ENCODE measurements at places on chromosomes 4 and X.

- no peaks in the 10 kb centered on the region for H3K36me3 ChIP-seq
- H3K27me3 ChIP-seq = no peaks in the 10 kb centered on the region
- H3K4me3 ChIP-seq = no peak overlapping the region
These were observed 251.3 kb upstream of the CENPE start for GRCh38 chr4:103449296-103450023.

DNA sequence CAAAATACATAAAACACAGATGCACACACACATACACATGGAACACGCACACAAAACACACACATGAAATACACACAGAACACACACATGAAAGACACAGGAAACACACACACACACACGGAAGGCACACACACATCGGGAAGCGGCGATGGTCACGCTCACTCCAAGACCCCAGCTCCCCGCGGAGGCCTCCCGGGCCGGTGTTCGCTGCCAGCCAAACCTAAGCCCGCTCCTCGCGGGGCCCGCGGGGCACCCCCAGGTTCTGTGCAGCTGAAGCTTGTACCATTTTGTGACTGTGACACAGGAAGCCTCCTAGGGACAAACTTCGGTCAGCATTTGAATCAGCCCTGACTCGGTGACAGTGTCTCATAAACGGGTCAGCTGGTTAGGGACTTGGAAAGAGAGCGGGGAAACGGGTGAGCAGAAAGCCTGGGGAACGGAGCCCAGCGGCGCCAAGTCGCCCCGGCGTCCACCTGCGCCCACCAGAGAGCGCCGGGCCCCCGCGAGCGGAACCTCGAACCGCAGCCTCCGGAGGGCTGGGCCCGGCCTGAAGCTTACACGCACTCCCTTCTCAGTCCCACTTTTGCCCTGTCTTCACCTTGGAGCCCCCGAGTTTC, 32.1 kb downstream of the F11 start:
- no peak for DNase-seq
- no peaks in the 10 kb centered on the region for H3K4me1 ChIP-seq

DNA sequence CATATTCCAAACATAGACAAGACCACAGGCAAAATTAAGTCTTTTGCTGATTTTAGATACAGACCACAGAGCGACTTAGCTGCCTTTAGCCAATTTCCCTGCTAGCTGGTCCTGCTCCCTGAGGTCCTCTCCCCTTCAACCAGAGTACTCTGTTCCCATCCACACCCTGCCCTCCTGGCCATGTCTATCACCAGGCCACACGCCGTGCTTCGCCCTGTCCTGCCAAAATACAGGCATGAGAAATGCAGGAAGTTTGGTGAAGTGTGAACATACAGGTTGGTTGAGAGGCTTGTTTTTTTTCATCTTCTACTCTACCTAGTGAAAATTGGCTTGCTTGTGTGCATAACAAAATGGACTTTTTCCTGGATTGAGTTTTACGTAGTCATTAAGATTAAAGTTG, 226.2 kb upstream of the TENM3 start:
- H3K36me3 ChIP-seq = no peaks in the 10 kb centered on the region
- H3K27me3 ChIP-seq = no peaks in the 10 kb centered on the region
- H3K4me1 ChIP-seq = no peaks in the 10 kb centered on the region
- H3K27ac ChIP-seq = no peak overlapping the region

GRCh38 chr4:46370531-46370930, 19.4 kb downstream of the GABRA2 start:
- no peaks in the 10 kb centered on the region for H3K36me3 ChIP-seq
- H3K27ac ChIP-seq = no peak overlapping the region
- DNase-seq = no peak
- no peak overlapping the region for H3K4me3 ChIP-seq
- H3K4me1 ChIP-seq = no peaks in the 10 kb centered on the region

DNA sequence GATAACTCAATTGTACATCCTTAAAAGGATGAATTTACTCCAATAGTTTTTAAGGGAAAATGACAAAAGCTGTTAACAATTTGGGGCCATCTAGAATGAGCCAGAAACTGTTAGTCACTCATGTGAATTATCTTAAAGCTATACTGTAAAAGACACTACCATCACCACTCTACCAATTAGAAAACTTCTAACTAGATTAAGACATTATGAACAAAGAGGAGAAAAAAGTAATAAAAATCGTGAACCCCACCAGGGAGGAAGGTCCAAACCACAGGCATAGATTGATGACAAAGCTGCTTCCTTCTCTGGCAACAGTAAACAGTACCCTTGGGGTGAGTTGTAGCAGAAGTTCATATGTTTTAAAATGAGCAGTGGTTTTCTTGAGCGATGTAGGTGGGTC, 106.1 kb downstream of the PDGFC start:
- no peak overlapping the region for H3K4me3 ChIP-seq
- no peaks in the 10 kb centered on the region for H3K4me1 ChIP-seq
- H3K36me3 ChIP-seq = no peaks in the 10 kb centered on the region
- H3K27ac ChIP-seq = no peak overlapping the region

- no peaks in the 10 kb centered on the region for H3K27me3 ChIP-seq
- peaks cover 7% of the 10 kb centered on the region for H3K36me3 ChIP-seq
- H3K4me3 ChIP-seq = no peak overlapping the region
- H3K27ac ChIP-seq = no peak overlapping the region
- peaks cover 2% of the 10 kb centered on the region for H3K4me1 ChIP-seq
These were observed 8.9 kb upstream of the DCK start for GRCh38 chr4:70984589-70984988.

DNA sequence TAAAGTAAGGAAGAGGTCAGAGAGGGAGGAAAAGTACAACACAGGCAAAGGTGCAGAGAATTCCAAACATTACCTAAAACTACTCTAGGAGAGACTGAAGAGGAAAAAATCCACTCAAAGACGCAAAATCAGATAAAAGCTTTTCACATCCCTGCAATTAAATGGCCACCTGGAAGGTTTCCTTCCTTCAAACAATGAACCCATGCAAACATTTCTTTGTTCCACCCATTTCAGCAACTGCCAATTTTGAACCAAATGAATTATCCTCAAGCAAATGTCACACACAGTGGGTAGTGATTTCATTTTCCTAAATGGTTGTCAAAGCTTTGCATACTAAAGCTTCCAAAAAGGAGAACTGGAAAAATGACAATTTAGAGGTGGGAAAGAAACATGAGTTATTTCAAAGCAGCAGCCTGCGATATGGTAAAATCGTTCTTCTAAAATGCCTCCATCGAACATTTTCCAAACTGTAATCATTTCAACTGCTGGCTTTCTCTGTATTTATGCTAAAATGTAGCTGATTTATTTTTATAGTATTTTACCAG, 45.0 kb downstream of the APBB2 start:
- H3K4me1 ChIP-seq = no peaks in the 10 kb centered on the region
- no peak overlapping the region for H3K4me3 ChIP-seq
- H3K36me3 ChIP-seq = peaks cover 8% of the 10 kb centered on the region
- DNase-seq = no peak
- H3K27ac ChIP-seq = no peak overlapping the region

DNA sequence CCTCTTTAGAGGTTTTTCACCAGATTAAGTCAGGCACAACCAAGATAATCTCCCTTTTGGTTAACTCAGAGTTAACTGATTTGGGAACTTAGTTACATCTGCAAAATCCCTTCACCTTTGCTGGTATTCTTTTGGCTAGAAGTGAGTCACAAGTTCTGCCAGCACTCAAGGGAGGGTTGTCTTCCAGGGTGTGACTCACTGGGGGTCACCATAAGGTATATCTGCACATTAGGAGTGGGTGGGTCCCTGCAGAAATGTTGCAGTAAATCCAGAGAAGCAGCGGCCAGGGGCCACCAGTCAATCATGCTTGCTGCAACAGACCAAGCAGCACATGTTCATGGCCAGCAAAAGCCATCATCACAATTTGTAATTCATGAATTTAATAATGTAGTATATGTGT, 59.8 kb upstream of the MAML3 start:
- H3K4me1 ChIP-seq = peaks cover 7% of the 10 kb centered on the region
- peaks cover 7% of the 10 kb centered on the region for H3K27me3 ChIP-seq
- no peaks in the 10 kb centered on the region for H3K36me3 ChIP-seq
- no peak overlapping the region for H3K27ac ChIP-seq

DNA sequence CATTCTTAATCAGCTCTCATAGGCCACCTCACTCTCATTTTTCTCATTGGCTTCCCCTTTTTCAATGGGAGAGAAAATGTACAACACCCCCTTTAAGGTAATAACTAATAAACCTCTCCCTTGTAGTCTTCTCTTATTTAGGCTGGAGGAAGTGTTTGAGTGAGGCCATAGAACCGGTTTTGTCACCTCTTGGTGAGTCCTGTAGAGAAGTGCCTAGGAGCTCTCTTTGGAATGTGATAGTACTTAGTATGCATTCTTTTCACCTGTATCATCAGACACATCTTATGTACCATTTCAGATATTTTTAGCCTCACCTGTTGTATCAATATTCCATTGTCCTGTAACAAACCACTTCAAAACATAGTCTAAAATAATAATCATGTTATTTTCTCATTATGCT, 3.5 kb upstream of the TAB3 start:
- no peaks in the 10 kb centered on the region for H3K27me3 ChIP-seq
- peaks cover 4% of the 10 kb centered on the region for H3K36me3 ChIP-seq
- peak overlapping the region; percentile 78 for H3K4me3 ChIP-seq

GRCh38 chr4:133464311-133464710, 315.2 kb downstream of the PCDH10 start:
- no peak for DNase-seq
- H3K27me3 ChIP-seq = no peaks in the 10 kb centered on the region
- H3K4me1 ChIP-seq = no peaks in the 10 kb centered on the region

DNA sequence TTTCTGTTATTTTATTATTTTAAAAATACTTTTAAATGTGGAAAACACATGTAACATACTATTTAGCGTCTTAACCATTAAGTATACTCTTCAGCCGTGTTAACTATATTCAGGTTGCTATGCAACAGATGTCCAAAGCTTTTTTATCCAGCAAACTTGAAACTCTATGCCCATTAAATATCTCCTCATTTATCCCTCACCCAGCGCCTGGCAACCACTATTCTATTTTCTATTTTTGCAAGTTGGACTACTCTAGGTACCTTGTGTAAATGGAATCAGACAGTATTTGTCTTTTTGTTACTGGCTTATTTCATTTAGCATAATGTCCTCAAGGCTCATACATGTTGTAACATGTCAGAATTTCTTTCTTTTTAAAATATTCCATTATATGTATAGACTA, 174.6 kb downstream of the PCDH10 start:
- DNase-seq = no peak
- no peaks in the 10 kb centered on the region for H3K27me3 ChIP-seq
- no peaks in the 10 kb centered on the region for H3K4me1 ChIP-seq
- H3K4me3 ChIP-seq = no peak overlapping the region
- no peaks in the 10 kb centered on the region for H3K36me3 ChIP-seq

- H3K36me3 ChIP-seq = no peaks in the 10 kb centered on the region
- H3K27me3 ChIP-seq = no peaks in the 10 kb centered on the region
- no peaks in the 10 kb centered on the region for H3K4me1 ChIP-seq
- no peak for DNase-seq
These were observed 21.7 kb upstream of the MTM1 start for GRCh38 chrX:150546711-150547153.

DNA sequence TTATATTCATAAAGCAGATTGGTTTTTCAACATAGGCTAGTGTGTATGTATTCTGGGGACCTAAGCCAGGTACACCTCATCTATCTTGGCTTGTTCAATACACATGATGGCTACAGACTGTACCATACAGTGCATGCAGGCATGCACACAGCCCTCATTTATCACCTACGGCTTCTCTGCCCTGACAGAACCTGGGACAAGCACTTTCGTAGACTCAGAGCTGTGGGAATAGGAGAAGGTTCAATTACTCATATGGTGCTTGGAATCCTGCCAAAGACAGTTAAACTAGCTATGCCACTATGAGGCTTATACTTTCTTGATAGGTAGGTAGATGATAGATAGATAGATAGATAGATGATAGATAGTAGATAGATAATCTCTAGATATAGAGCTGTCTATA, 457.2 kb downstream of the GALNTL6 start:
- H3K27ac ChIP-seq = no peak overlapping the region
- H3K4me1 ChIP-seq = no peaks in the 10 kb centered on the region
- H3K27me3 ChIP-seq = peaks cover 9% of the 10 kb centered on the region
- H3K4me3 ChIP-seq = no peak overlapping the region
- no peak for DNase-seq

DNA sequence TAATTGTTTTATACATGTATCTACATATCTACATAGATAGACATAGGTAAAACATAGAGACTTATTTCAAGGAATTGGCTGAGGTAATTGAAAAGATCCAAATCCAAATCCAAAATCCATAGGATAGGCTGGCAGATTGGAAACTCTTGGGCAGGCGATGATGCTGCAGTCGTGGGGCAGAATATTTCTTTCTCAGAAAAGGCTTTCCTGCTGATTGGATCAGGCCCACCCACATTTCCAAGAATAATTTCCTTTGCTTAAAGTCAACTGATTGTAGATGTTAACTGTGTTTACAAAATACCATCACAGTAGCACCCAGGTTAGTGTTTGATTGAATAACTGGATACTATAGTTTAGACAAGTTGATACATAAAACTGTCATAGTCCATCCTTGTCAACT, 27.2 kb downstream of the STIM2 start:
- peaks cover 12% of the 10 kb centered on the region for H3K36me3 ChIP-seq
- H3K4me1 ChIP-seq = peaks cover 4% of the 10 kb centered on the region
- H3K27me3 ChIP-seq = no peaks in the 10 kb centered on the region
- H3K4me3 ChIP-seq = no peak overlapping the region
- no peak for DNase-seq

DNA sequence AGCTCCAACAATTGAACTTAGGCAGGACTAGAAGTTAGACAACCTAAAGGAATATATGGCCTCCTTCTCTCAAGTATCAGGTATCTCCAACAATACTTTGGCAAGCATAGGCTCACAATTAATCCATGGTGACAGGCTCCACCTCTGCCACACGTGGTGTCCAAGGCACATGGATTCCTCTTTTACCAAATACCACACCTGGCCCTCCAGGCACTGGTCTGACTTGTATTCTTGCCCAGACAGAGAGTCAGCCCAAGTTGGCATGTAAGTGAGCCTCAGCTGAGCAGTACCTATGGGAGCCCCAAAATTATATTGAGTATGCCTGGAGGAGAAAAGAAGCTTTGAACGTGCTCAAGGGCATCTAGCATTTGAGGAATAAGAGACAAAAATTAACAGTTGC, 19.6 kb downstream of the SRPX2 start:
- no peak overlapping the region for H3K4me3 ChIP-seq
- H3K27ac ChIP-seq = no peak overlapping the region
- no peak for DNase-seq
- H3K36me3 ChIP-seq = peaks cover 5% of the 10 kb centered on the region

DNA sequence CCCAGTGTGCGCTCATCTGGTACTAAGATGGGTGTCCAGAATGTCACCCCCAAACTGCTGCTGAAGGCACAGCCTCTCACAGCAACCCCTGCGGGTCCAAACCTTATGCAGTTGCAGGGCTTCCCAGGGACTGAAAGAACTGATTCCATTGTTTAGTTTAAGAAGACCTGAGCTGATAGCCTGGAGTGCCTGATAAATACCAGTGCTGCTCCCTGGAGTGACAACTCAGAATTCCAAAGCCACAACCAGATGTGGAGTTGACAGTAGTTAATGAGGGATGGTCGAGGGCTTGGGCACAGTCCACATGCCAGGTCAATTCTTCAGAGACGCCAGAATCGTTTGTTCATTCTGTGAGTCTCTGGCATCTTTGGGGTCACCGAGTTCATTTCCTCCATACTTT, 71.2 kb downstream of the LNX1 start:
- peak overlapping the region; percentile 40 for H3K27ac ChIP-seq
- H3K4me1 ChIP-seq = peaks cover 42% of the 10 kb centered on the region
- DNase-seq = no peak
- H3K36me3 ChIP-seq = peaks cover 5% of the 10 kb centered on the region

All from type B pancreatic cell (in vitro differentiated cells).